Activated CD4-positive, CD25-positive, alpha-beta regulatory T cell (primary cell): ENCODE measurements at places on chromosomes 1 and 21.

DNA sequence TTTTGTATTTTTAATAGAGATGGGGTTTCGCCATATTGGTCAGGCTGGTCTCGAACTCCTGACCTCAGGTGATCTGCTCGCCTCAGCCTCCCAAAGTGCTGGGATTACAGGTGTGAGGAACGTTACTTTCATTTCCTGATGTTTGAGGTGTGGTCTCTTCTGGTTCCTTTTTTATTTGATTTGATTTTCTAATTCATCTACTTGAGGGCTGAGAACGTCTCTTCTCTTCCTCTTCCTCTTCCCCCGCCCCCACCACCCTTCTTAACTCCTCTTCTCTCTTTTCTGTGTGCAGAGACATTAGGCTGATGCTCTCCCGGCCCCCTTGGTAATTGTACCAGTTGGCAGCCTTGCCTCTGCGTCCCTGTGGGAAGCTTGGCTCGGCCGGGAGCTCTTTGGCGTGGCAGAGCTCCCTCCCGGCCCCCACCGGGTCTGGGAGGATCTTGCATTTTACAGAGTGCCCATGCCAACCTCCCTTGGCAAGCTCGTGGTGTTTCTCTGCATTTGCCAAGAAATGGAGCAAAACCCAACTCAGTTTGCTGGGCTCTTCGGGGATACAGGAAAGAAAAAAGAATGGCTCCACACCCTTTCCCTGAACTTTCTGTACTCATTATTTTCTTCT lies 19.9 kb downstream of the CRYAA start:
- DNase-seq, result no peak

DNA sequence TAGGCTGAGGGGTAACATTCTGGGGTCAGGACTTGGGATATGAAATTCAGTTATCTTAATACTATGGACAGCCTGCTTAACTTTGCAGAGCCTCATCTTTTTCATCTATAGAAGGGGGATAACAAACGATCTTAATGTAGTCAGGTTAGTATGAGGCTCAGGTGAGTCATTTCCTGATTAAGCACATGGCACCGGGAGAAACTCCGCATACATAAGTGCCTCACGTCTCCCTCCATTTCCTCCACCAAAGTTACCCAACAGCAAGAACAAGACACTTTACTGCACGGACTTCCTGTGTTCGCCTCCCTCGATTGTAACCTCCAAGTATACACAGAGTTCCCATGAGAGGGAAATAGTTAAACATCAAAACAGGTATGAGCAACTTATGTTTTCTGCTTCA lies 112.7 kb upstream of the COA6 start:
- no peak for DNase-seq

- no peak for DNase-seq
These were observed 50.2 kb downstream of the SLC25A24 start for GRCh38 chr1:108149796-108150467.

- no peak for DNase-seq
These were observed 79.5 kb downstream of the DISC1 start for GRCh38 chr1:231705806-231706760.

GRCh38 chr1:172122381-172122780 lies 281.1 kb downstream of the DNM3 start:
- no peak for DNase-seq

DNA sequence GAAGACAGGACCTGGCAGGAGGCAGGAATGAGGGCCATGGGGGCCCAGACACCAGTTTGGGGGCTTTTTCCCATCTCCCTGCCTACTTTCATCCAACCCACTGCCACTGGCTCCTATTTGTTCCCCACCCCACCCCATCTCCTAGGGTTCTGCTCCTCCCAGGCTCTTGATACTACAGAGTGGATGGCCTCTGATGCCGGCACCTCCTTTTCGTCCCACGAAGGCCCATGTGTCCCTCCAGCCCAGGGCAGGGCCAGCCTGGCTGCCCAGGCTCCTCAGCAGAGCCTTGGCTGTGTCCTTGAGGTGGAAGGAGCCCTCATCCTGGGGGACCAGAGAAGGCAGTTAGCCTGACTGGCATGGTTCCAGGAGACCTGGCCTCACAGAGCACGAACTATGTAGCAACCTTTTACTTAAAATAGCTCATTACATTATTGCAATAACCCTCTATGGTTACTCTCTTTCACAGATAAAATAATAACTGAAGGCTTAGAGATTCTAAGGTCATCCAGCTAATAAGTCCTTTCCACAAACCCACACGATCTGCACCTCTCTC lies 3.5 kb downstream of the POMGNT1 start:
- no peak for DNase-seq

DNA sequence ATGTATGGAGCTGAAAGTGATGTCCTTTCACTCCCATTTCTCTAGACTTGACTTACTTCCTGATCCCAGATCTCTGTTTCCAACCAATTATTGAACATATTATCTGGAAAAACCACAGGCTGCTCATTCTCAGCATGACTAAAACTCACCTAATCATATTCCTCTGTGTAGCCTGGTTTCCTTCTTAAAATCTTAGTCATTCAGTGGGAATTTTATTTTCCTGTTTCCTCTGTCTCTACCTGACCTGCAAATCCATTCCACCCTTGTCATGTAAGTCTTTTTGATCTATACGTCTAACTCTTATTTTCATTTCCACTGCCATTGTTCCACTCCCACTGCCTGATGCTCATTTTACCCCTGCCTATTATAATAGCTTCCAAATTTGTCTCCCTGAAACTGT lies 67.9 kb upstream of the APOBEC4 start:
- DNase-seq, result no peak

GRCh38 chr1:34055818-34056217 lies 109.2 kb downstream of the CSMD2 start:
- DNase-seq, result no peak

DNA sequence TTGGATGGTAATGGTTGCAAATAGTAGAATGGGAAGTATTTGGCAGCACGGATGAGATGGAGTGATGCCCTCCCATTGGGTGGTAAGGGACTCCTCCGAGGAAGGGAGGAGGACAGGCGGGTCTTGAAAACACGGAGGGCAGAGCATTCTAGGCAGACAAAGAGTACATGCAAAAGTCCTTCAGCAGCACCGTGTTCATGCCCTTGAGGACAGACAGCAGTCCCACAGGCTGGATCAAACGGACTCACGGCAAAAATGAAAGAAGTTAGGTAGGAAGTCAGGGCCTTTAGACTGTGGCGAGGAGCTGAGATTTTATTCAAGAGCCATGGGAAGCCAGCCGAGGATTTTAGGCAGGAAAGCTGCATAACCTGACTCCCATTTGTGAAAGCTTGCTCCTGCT lies 253.9 kb downstream of the RHOU start:
- DNase-seq, result no peak

DNA sequence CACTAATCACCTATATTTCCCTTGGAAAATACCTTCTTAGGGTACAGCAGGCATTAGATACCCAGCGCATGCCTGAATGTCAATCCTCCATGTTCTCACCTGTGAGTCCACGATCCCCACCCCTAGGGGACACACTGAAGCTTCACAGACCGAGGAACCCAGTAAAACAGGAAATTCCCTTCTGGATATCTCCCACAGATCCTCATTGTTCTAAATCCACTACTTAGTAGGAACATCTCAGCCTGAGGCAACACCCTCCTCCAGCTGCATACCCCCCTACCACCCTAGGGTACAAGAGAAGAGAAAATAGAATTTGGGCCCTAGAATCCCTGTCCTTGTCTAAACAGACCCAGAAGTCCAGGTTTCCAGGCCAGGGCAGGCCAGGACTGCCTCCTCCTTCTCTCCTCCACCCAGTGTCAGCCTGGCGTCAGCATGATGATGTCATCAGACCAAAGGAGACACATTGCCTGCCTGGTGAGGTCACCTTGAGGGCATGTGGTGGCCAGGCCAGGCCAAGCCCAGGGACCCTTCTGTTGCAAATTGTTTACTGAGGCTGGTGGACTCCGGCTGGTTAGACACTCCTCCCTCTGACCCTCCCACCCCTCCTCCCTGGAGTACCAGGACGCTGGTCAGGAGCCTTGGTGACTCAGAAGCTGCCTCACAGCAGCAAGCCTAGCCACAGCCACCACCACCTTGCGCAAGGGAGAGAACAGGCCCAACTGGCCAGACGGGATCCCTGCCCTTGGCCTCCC lies 6.2 kb downstream of the NECTIN4 start:
- no peak for DNase-seq

DNA sequence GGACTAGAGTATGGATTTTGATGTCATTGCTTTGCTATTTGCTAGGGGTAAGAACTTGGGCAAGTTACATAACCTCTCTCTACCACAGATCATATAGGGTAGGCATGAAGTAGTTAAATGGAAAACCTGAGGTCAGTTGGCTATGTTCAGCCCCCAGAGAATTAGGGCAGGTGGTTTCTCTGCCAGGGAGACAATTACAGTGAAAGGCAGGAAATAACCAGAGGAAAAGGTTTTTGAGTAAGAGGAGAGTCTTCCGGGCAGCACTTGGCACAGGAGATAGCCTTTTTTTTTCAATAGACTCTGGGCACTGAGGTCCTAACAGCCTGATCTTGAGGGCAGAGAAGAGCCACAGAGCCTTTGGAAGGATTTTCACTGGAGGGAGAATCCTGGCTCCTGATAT lies 16.7 kb upstream of the SERBP1 start:
- no peak for DNase-seq

DNA sequence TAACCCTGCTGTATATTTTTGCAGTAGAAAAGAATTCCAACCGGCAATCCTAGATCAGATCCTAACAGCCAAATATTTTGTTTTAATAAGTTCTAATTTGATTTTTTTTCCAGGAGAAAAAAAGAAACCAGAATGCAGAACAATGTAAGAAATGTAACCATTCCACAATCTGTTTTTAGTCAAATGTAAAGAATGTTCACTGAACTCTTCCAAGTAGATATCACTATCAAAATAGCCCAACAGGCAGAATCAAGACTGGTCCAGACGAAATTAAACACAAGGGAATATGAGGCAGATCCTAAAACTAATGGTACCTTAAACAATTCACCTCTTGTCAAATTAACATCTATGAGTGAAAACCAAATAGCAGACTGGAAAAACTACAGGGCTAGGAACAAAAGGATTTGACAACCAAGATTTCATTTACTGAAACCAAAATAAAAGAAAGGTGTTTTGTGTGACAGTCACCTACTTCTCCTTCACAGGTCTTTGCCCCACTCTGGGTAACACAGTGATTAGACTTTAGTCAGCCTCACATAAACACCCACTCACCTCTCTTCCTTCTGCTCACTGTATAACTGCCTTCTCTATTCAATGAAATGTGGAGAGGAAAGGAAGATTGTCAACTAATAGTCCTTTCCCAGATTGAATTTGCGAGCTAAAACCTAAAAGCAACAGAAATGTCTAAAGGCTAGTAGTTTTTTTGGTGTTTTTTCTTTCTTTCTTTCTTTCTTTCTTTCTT lies 137.9 kb downstream of the FAF1 start:
- DNase-seq, result no peak

DNA sequence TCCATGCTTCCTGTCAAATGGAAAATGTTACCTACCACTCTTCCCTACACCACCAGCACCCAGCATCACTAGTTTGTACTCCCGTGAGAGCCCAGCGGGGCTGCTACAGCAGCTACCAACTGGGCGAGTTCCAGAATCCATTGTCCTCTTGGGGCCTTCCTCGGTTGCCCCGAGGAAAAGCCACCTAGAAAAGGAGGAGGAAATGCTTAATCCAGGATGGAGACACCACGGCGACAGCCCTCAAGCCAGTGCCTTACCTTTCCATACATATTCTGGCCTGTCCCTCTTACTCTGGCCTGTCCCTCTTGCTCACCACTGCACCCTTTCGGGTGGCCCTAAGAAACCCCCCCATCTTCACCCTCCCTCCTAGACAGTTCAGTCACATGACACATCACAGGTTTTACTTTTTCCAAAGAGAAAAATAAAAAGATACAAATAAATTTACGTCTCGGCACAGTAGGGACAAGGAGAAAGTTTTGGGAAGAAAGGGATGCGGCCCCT lies 478 bp downstream of the RIT1 start:
- DNase-seq, result no peak

- no peak for DNase-seq
These were observed 8.0 kb downstream of the NDUFS5 start for GRCh38 chr1:39034114-39034654.

DNA sequence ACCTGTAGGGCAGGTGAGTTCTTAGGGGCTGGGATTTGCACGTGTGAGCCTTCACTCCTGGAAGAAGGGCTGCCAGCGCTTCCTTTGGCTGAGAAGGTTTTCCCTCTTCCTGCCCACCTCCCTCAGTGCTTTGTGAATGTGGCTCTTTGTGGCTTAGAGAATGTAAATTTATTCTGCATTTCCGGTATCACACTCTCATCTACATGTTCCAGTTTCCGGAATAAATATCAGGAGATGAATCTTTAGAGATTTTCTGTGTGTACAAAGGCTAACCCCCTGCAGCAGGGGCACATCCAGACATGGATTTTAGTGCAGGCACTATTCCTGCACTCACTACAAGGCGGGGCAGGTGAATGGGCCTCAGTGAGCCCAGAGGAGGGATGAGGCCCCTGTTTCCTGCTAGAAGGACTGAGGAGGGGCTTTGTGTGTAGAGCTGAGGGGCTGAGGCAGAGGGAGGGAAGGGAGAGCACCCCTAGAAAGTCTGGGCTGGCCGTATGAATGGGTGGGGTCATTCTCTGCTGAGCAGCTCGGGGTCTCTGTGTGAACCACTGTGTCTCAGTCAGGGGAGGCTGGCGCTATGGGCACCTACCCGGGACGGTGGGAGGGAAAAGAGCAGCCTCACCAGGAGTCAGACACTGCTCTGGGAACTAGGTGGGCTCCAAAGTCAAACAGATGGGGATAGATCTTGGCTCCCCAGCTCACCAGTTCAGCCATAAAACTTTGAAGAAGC lies 207.5 kb downstream of the MATN1 start:
- no peak for DNase-seq

- no peak for DNase-seq
These were observed 83.8 kb downstream of the ZC3H11B start for GRCh38 chr1:219529116-219529515.

GRCh38 chr1:6948861-6949260 lies 163.6 kb downstream of the CAMTA1 start:
- no peak for DNase-seq

DNA sequence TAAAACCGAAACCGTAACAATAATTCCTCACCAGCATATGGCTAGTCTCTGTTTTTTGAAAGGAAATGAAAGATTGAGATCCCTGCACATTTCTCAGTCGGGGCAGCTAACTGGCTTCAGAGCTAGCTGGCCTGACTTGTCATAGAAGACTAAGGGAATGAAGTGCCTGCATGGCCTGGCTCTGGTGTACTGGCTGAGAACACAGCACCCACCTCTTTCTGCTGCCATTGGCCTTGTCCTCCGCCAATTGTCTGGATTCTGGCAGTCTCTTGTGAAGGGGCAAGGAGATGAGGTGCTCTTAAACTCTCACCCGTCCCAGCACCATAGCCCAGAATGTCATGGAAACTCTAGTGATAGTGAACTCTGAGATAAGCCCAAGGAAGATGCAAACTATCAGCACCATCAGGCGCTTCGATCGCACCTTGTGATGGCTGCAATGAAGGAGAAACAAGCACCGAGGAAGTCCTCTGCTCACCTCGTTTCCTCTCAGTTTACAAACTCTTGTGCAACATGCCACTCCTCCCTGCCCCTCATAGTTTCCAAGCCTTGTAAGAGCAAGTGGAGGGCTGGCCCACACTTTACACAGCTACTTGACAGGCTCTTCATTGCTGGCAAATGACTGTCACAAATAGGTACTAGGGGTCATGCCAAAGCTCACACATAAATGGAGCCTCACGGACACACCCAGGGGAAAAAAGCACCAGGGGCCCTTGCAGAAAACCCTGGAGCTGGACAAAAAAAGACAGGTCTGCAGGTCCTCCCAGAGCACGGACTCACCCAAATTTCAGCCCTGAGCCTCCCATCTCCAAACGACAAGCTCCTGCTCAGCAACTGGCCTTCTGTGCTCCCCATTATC lies 16.4 kb downstream of the INPP5B start:
- no peak for DNase-seq
